ENCODE measurements at places on chromosomes 13 and 19.

DNA sequence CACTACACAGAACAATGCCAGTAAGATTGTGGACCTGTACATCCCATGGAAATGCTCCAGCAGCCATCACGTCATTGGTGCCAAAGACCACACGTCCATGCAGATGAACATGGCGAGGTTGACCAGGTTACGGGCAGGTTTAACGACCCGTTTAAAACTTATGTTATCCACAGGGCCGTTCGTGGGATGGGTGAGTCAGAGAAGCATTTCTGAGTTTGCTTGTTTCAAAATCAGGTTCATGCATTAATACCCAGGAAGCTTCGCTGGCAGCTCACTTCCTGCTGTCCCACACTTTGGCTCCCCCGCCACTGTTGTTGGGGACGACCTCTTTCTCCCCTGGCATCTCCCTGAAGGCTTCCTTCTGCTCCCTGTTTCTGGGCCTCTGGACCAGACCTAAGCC lies 194.1 kb downstream of the USP12 start:
- no peak for DNase-seq

- no peak for DNase-seq
These were observed 37.1 kb downstream of the ZNF146 start for GRCh38 chr19:36252047-36252446.

DNA sequence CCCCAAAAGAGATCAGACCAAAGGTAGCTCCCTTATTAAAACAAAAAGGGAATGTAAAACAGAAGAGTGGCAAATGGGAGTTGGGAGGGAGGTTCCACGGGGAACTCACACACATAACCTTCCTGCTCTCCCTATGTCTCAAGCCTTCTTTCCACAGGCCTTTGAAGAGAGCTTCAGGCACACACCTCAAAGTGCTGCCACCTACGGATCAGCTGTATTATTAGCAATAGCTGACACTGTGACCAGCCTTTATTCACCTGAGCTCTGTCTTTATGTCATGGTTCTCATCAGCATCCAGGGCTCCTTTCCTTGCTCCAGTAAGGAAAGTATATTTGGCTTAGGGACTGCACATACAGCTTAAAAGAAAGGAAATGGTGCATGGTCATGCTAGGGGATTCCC lies 11.3 kb downstream of the ZNF571 start:
- DNase-seq, result no peak

DNA sequence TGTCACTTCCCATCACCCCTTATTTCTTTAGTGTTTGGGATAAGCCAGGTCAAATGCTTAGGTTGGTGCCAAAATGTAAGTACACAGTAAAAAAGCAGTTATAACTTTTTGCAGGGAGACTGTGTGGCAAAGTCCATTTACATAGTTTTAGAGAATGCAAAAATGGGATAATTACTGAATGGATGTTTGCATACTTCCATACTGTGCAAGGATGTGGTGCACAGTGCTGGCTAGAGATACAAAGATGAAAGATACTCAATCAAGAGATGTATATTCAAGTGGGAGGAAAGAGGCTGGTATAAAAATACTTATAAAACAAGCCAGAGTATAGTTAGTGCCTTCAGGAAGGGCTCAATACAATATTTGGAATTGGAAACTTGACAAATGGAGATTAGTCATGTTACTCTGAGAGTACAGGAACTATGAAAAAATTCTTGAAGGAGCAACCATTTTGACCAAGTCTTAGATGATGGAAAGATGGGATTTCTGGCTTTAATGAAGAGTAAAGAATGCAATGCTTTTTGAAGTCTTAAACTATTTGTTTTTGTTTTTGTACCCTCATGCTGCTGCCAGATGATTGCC lies 8.0 kb downstream of the PDS5B start:
- no peak for DNase-seq

DNA sequence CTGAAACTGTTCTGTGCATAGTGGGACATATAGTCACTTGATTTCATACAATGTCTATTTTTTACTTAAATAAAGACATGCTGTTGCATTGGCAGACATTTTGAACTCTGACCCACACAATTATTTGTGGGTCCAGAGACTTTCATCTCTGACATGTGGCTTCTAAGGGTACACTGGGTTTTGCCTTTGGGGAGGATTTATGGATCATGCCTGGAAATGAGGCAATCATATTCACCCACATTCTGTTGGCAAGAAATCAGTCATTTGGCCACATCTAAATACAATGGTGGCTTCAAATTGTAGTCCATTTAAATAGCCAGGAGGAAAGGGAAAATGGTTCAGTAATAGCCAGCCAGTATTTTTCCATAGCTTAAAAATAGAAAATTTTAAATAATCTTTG lies 238.3 kb upstream of the KLF12 start:
- DNase-seq, result no peak

DNA sequence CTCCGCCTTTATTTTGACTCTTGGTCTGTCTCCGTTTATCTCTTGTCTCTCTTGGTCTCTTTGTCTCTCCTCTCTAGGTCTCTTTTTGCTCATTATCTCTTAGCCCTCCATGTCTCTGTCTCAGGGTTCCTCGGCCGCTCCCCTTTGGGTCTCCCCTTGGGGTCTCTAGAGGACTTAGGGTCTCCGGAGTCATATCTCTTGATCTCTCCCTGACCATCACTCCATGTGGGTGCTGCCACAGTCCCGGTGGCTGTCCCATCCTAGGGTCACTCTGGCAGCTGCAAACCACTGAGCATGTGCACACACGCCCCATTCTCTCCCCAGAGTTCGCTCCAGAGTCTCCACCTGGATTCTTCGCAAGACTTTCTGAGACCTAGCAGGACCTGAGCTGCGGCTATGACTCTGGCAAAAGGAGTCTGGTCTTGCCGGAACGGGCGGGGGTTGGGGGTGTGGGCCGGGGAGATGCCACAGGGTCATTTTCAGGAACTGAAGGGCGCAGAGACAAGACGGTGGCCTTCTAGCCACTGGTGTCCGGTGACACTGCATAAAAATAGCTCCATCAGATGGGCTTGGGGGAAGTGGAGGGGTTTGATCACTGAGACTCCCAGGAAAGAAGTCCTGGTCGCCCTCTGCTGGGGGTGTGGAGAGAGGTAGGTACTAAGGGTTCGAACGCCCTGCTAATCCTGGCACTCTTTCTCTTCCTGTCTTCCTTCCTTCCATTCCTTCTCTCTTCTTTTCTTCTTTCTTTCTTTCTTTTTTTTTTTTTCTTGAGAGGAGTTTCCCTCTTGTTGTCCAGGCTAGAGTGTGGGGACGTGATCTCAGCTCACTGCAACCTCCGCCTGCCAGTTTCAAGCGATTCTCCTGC lies 1.2 kb upstream of the KCNA7 start:
- no peak for DNase-seq

DNA sequence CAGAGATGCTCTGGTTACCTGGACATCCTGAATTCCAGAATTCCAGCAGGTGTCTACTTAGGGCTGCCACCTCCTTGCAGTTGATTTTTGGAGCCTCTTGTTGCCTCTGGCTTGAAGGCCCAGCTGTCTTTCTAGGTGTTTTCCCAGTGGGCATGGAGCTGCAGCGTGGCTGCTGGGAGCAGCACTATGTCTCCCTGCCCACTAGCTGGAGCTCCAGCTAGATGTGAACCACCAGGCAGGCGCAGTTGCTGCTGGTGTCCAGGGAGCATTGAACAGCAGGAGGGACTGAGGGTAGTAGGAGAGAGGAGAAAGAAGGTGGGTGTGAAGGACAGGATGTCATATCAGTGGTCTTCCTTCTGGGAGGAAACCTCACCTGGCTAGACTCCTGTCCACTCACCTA lies 9.9 kb upstream of the SELENOW start:
- no peak for DNase-seq

- DNase-seq, result no peak
These were observed 10.6 kb downstream of the VASP start for GRCh38 chr19:45517641-45518468.

DNA sequence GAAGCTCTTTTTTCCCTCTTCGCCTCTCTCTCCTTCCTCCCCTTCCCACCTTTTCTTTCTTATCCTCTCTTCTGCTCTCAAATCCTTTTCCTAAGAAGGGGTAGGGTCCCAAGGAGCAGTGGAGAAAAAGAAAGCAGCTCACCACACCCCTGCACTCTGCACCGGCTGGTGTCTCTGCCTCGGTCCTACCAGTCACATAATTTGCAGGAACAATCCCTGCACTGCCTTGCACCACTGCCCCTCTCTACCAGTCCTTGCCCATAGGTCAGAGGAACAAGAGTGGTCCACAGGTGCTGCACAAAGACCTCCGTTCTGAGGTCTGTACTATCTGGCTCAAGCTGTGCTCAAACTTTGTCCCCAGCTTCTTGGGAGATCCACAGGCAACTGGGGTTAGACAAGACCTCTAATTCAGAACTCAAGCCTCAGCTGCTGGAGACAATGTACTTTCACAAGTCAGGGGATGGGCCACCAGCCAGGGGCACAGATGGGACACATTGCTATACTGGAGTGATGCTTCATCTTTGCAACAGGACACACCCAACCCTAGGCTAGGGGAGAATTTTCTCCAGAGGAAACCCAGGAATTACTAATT lies 125.4 kb upstream of the ZNF507 start:
- DNase-seq, result no peak
